ENCODE measurements at places on chromosomes 6 and 20.

GRCh38 chr6:10136636-10137035 is 278.2 kb downstream of the TFAP2A start:
- no peak for DNase-seq

- DNase-seq = no peak
These were observed 565.3 kb downstream of the KIF16B start for GRCh38 chr20:16007962-16008361.

DNA sequence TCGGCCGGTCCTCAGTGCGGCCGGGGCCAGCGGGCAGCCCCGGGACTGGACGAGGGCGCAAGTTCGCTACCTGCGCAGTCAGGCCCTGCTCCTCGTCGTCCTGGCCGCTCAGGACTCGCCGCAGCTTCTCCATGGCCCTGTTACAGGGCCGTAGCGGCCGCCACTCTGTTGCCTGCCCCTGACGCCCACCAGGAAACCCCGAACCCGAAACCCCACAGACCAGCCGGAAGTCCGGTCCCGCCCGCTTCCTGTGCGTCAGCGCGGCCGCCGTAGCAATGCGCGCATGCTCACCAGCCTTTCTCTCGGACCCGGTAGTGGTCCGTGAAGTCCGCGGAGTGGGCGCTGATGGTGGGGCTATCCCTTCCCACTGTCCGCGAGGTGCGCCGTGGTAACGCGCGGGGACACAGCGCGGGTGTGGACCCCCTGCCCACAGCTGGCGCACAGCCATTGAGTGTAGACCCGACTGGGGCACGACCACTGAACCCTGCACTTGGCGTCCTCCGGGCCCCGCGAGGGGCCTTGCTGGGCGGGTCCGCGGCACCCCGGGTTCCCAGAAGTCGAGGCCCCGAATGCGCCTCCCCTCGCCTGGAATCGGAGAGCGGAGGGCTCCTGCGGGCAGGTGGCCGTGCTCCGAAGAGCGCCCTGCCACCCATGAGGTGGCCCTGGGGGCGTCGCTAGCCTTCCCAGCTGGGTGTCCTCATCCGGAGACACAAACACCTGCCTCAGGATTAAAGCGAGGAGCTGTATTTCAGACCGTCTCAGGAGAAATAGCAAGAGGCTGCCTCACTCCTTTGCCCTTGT is at the start of gene SFT2D1:
SFT2D1 (minus strand) TSS at position 197 of the 801 bp plus-strand sequence; CDS start at position 133, 64 bp downstream.
- DNase-seq = peak; percentile 72

GRCh38 chr20:62768551-62769287 is 27.6 kb upstream of the MRGBP start:
- peak; percentile 47 for DNase-seq

- no peak for DNase-seq
These were observed 12.2 kb upstream of the TAAR9 start for GRCh38 chr6:132525866-132526265.

- no peak for DNase-seq
These were observed 149.7 kb downstream of the LAMA2 start for GRCh38 chr6:129032602-129033001.

GRCh38 chr6:112431803-112432202 is 84.7 kb downstream of the RFPL4B start:
- DNase-seq = no peak

- DNase-seq = no peak
These were observed 29.3 kb downstream of the PTPRK start for GRCh38 chr6:128491100-128491581.

- DNase-seq = no peak
These were observed 26.5 kb upstream of the STX11 start for GRCh38 chr6:144123836-144124235.

GRCh38 chr6:143579703-143580102 is 68.2 kb upstream of the FUCA2 start:
- peak; percentile 58 for DNase-seq

DNA sequence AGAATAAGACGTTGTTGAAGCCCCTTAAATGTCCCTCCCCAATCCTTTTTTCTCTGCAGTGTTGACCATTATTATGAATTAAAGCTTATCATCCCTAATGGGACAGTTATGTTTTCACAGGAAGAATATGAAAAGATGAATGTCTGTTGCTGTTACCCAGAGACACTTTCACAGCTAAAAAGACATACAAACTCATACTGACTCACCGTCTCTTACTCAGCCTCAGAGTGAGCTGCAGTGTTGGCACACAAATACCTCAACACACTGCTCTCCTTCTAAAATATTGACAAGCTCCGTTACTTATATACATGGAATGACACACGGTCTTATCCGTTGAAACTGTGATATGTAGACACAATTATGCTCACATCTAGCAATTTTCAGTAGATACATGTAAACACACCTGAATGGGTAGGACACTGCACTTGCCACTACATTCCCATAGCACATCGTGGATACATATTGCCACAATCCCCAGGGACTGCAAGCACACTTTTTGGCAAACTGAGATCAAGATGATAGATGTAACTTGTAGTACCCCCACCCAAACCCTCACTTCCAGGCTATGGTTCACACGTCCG is 9.6 kb upstream of the SAPCD1 start:
- DNase-seq = peak; percentile 61

DNA sequence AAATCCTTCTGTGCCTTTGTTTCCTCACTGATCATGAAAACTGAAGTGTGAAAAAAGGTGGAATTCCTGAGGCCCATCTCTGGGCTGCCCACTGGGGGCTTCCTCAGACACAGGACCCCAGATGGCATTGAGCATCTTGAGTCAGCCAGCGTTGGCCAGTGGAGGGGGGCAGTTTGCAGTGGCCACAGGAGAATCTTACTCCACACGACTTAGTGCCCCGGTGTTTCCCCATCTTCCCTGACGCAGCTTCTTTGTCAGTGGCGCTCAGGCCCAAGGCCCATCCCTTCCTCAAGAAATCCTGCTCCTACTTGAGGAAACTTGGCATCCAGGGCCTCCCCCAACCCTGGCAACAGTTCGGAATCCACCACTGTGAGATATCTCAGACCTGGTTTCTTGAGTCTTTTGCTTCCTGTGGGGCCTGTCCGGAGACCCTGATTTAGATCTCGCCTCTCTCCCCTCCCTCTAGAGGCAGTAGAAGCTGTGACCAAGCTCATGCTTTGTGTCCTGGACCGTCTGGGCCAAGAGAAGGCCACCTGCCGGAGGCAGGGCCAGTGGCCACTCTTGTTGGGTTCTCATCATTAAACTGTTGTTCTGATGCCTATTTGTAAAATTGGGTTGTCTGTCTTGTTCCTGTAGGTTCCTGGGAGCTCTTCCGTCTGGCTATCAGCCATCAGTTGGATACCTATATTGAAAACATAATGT is 20.2 kb upstream of the DLGAP4 start:
- no peak for DNase-seq

GRCh38 chr6:53465732-53466131 is 79.2 kb downstream of the GCLC start:
- DNase-seq = no peak

GRCh38 chr20:59616306-59616705 is 12.0 kb downstream of the PHACTR3 start:
- no peak for DNase-seq

- no peak for DNase-seq
These were observed 81.8 kb upstream of the AGPAT4 start for GRCh38 chr6:161355696-161356095.

DNA sequence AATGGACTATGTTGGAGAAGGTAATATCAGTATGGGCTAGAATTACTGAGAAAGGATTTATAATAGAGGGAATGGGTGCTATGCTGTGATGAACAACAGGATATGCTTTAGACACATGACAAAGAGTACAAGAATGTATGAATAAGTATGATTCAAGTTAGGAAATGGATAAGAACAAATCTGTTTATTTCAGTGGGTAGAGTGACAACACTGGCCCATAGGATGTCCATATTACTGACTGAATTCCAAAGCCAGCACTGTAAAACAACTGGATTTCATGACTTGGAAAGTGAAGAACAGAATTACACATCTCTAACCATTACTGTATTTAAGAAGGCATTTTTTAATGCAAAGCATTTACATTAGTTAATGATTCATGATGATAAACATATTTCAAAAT is 35.9 kb downstream of the EPM2A start:
- DNase-seq = no peak

- DNase-seq = no peak
These were observed 48.4 kb downstream of the PLAGL2 start for GRCh38 chr20:32158943-32159660.

GRCh38 chr20:10558635-10559187 is 115.1 kb downstream of the JAG1 start:
- no peak for DNase-seq

GRCh38 chr20:13904766-13905165 is 85.6 kb downstream of the SEL1L2 start:
- DNase-seq = no peak

GRCh38 chr6:11953641-11954040 is 58.5 kb upstream of the HIVEP1 start:
- DNase-seq = no peak

- no peak for DNase-seq
These were observed 12.6 kb downstream of the RAB22A start for GRCh38 chr20:58322083-58322482.

GRCh38 chr6:56887086-56887485 is 67.8 kb upstream of the BEND6 start:
- DNase-seq = no peak

DNA sequence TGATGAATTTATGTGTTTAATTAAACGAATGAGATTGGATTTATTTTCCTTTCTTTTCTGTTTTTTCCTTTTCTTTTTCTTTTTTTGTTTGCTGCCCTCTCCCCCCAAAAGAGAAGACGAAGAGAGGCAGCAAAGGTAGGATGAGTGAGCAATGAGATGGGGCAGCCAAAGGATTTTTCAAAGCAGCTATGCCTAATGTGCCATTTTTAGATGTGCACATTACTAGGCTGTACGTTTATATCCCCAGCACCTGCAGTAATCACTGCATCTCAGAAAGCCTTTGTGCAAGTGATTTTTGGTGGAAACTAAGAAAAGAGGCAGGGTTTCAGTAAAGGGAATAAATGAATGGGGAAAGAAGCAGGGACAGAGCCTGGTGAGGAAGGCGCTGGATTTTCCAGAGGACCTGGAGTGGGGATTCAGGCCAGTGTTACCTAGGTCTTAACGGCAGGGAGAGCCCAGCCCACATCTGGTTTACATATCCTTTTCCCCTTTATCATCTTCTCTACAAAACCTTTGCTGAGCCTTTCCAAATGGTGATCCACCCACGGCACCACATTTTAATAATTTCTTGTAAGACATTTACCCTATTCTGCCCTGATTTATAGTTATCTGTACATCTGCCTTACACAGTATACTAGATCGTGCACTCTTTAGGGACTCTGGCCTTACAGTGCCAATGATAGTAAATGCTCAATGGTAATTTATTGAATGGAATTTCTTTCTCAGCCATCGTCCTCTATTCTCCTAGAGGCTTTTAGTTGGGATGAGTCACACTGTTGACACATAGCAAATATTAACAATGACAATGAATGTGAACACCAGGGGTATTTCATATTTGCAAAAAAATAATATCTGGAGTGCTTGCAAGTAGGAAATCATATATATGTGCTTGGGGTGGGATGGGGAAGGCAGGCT is 38.3 kb upstream of the ATXN1 start:
- no peak for DNase-seq

DNA sequence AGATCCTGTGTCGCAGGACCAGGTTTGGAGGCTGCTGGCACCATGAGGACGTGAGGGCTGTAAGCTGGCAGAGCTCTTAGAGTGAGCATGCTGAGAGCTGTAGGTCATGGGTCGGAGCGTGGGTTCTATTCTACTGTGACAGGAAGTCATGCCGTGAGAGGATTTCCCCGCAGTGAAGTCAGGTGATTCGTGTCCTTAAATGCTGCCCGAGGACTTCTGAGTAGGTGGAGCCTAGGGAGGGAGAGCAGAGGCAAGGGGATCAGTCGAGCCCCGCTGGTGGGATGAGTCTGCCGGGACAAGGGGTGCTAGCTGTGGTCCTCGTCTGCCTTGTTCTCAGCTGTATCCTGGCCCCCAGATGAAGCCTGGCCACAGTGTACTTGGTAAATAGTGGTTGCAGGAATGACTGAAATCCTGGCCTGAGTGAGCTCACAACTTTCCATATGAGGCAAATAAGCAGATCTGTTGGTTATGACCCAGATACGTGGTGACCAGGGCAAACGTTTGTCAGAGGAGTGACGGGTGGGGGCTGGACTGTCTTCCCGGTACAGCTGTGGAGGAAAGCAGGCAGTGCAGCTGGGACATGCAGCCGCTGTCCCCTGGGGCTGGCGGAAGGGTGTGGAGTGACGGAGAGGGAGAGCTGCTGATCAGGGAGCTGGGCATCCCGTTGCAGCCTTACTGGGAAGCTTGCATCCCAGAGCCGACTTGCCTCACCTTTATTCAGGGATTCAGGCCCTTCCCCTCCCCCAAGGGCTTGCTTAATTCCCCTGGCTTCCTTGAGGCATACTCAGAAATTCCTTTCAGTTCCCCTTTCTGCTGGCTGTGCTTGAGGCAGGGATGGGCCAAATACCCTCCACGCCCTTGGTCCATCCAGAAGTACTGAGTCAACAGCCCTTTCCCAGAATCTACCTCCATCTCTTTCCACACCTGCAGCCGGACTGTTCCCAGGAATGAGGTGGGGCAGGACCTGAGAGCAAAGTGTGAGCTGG is 250.9 kb upstream of the RREB1 start:
- no peak for DNase-seq

DNA sequence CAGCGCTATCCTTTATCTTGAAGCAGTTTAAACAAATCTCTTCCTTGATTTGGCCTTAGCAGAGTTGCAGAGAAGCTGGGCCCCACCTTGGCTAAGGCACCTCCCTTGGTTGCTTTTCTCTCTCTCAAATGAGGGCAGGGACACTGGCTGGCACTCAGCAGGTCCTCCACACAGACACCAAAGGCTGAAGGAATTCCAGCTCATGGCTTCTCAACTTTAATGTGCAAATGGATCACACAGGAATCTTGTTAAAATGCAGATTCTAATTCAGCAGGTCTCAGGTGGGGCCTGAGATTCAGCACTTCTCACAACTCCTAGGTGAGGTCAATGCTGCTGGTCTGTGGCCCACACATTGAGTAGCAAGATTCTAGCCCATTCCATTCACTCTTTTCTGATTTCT is 25.7 kb downstream of the RIMS4 start:
- DNase-seq = no peak

- DNase-seq = no peak
These were observed 8.2 kb downstream of the ELOVL5 start for GRCh38 chr6:53340536-53340935.

DNA sequence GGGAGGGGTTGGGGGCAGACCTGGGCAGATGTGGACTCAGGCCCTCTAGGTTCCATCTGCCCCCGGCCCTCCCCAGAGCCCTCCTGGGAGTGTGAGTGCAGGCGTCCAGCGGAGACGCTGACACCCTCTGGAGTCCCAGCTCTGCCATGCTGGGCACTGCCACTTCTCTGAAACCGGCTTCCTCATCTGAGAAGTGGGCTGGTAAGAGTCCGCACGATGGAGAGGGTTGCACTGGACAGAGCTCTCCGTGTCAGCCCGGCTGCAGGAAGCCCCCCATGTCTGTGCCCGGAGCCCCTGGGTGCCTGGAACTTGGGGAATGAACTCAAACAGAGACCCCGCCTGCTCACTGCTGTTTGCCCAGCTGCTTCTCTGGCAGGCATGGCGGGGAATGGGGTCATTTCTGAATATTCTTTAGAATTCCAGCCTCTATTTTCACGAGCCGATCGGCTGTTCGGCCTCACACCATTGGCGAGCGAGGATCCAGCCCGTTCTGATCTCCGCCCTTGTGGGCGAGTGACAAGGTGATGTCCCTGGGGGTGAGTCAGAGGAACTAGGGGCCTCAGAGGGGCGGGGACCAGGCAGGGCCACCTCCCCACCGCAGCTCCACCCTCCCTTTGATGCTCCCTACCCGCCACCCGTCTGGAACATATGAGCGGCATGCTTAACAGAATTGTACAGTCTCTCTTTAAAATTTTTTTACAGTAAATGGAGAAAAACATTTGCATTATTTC is 47.8 kb upstream of the GATA5 start:
- DNase-seq = no peak
